ENCODE measurements at places on chromosomes 2 and 18. TPM values are rescaled to one million over a fixed set of nuclear protein-coding genes. Genes with fewer than 3 reads are reported as not detected.

- no peak for DNase-seq
Observed at GRCh38 chr2:231057590-231057989, 923 bp downstream of the PSMD1 start.

GRCh38 chr18:63817441-63818051 lies 42.3 kb downstream of the SERPINB7 start:
- no peak for DNase-seq

DNA sequence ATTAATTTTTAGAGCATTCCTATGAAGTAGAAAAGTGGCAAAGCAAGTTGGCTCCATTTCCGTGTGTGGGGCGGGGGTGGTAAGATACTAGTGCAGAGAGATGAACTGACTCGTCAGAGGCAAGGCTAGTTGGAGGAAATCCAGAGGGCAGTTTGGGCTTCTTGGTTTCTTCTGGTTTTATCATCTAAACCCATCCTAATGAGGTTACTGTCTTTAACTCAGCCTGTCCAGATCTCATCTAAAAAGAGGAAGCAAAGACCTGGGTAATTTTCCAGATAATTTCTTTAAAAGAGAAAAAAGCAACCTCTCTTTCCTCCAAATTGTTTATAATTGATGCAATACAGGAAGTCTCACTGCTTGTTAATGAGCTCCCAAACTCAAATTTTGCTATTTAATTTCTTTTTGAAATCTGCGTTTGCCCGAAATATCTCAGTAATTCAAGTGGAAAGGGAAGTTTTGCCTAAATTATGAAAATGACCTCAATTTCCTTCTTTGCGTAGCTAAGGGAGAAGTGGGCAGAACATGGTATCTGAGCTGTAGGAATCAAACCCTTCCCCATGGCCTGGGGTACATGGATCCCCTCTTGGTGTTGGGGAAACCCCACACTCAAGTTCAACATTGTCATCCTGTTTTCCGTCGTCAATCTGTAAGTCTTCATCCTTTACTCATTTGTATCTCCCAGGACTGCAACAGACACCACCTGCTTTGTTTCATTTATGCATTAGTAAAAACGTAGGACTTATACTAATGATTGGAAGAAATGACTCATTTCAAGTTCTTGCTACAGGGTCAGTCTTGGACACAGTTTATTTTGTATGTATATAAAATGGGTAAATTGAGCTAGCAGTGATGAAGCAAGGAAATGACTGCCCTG lies 89.1 kb upstream of the KLF7 start:
- DNase-seq, result no peak

DNA sequence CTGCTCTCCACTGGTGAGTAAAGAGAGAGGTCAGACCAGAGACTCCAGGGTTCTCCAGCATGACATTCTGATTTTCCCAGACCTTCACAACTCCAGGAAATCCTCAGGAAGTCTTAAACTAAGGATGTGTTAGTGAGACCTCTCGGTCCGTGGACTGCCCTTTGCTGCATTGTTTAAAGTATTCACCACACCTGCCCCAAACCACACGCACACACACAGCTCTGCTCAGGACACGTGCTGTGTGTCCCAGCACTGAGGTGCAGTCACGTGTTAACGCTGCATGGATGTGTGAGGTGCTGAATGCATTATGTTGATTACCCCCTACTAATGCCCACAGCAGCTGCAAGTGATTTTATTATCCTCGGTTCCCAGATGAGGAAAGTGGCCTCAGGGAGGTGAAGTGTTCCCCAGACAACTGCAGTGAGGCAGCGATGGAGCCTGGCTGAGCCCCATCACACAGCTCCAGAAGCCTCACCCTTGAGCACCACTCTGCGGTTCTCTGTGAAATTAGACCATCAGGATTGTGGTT lies 68.4 kb downstream of the TRAPPC12 start:
- DNase-seq, result no peak

GRCh38 chr18:48922801-48923730 lies 27.7 kb downstream of the SMAD7 start:
- no peak for DNase-seq

The BMP10 gene
- not detected for total RNA-seq

GRCh38 chr2:31996571-31997150 lies 14.1 kb downstream of the MEMO1 start:
- no peak for DNase-seq

DNA sequence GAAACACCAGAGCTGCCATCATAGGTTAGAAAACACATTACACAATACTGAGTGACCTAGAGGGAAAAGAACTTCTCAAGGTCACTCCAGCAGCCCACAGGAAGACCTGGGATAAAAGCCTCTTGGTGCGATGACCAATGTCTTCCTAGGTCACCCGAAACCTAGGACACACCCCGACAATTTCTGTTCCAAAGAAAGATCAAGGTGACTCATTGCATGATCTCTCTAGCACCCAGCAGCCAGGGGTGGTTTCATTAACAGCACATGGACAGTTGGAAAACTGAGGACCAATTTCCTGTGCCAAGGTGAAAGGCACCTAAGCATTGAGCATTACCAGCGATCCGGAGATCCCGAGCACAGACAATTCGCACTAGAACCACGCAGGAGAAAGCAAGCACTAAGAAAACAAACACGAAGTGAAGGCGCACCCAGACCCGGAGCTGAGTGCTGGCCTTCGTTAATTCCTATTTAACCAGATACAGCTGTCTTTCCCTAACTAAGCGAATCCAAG lies 1.5 kb downstream of the CACNB4 start:
- no peak for DNase-seq

- no peak for DNase-seq
Observed at GRCh38 chr2:152568531-152568930, 148.7 kb downstream of the PRPF40A start.

The C2orf81 gene
- total RNA-seq, result 2.7 TPM

The ZFP36L2 gene
- 92.9 TPM for total RNA-seq

The VSNL1 gene
- 0.92 TPM for total RNA-seq

The PCARE gene
- total RNA-seq, result not detected

The MAPRE3 gene
- total RNA-seq, result 6.7 TPM

The SLC5A7 gene
- total RNA-seq, result 0.09 TPM

DNA sequence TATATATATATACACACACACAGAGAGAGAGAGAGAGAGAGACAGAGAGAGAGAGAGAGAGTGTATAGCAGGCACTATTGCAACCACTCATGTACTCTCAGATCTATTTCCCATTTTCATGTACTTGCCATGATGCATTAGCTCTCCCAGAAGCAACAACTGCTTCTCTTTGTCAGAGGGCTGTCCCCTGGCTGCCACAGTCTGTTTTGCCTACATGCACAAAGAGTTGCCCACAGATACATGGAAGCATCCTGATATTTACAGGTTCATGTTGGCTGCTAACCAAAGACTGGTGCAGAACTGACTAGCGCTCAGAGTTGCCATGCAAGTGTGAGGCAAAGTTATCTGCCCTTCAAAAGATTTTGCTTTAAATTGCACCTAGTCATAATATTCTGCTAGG lies 469.3 kb upstream of the ZNF804A start:
- DNase-seq, result no peak

DNA sequence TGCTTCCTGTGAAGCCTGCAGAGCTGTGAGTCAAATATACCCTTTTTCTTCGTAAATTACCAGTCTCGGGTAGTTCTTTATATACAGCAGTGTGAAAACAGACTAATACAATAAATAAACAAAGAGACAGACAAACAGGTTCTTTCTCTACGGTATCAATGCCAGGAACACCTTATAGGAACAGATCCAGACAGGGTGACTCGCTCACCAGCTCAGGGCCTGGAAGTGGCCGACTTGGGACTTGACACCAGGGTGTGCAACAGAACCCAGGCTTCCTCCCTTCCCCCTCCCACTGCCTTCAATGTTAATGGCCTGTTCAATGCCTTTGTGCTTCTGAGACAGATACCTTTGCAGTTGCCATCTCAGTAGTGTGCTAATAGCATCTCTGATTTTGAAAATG lies 309.5 kb downstream of the ALK start:
- no peak for DNase-seq

- no peak for DNase-seq
Observed at GRCh38 chr2:71064754-71065621, 3.5 kb upstream of the NAGK start.

- no peak for DNase-seq
Observed at GRCh38 chr2:128523457-128523856, 204.8 kb upstream of the HS6ST1 start.

The FBXO15 gene
- total RNA-seq, result 0.79 TPM

Measured in pancreas (tissue), 10 donors.